RCC 7860 (cell line): ENCODE measurements at places on chromosomes 12 and 14.

DNA sequence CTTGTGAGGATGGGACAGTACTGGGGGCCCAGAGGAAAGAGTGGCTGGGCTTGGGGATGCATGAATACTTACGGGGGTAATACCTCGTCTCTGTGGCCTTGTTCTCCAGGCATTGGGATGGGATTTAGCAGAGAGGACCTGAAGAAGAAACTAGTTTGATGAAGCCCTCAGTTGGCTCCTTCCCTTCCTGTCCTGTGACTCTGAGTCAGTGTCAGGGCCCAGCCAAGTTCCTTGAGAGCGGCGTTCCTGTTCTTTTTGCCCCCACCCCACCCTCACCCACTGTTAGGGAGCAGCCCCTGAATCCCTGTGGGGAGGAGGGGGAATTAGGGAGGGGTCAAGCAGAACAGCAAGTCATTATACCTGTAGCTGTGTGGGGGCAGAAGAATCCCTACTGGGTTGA lies 5.2 kb upstream of the LRP1-AS start:
- DNase-seq: no peak

DNA sequence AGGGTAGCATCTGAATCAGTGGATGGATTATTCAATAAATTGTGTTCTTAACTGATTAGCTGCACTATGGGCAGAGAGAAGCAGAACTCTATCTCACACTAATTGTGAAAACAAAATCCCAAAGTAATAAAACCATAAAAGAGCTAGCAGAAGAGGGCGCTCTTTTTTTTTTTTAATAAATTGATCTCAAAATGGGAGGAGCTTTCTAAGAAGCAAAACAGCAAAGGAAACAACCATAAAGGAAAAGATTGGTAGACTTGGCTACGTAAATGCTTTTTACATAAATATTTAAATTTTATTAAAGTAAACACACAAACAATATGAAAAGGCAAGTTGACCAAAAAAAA lies 1.5 kb upstream of the TM7SF3 start:
- DNase-seq: no peak

DNA sequence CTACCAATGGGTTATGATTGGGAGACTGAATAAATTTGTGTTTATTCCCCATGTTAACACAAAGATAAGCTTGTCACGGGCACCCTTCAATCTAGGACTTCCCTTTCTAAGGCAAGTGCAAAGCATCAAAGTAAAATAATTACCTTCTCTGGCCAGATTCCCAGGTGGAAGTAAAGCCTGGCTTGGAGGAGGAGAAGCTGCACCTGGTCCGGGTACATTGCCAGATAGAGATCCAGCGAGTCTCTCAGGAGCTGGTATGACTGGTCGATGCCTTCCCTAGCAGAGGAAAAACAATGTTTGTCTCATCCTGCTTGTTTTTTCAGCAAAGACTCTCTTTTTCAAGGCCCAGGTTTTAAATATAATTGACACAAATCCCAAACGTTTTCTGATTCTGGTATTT lies 24.9 kb downstream of the FBXO21 start:
- no peak for DNase-seq

- DNase-seq: no peak
Measured at GRCh38 chr12:25051656-25052195, 102.8 kb upstream of the BCAT1 start.

DNA sequence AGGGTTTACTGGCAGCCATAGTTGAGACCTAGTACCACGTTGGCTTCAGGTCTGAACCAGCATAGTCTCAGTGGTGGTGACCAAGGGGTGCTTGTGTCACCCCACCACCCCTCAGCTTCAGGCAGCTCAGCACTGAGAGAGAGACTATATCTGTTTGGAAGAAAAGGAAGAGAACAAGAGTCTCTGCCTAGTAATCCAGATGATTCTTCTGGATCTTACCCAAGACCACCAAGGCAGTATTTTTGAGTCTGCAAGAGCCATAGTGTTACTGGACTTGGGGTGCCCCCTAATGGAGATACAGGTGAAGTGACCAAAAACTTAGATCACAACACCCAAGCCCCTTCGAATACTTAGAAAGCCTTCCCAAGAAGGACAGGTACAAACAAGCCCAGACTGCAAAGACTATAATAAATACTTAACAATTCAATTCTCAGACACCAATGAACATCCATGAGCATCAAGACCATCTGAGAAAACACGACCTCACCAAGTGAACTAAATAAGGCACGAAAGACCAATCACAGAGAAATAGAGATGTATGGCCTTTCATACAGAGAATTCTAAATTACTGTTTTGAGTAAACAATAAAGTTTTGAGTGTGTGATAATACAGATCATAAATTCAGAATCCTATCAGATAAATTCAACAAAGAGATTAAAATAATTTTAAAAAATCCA lies 107.0 kb downstream of the HELB start:
- peak; percentile 23 for DNase-seq

DNA sequence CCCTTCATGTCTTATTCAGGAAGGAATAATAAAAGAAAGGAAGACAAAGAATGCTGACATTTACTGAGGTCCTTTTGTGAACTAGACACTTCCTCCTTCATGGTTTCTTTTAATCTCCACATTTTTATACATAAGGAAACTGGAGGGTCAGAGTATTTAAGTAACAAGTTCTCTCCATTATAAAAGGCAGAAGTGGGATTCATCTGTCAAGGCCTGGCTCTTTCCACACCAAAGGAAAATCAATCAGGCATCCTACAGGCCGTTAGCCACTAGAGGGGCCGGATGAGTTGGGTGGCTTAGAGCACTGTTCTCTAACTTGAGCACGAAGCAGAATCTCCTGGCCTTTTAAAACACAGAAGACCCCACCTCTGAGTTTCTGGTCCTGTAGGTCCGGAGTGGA lies 36.8 kb upstream of the NINJ2 start:
- no peak for DNase-seq

DNA sequence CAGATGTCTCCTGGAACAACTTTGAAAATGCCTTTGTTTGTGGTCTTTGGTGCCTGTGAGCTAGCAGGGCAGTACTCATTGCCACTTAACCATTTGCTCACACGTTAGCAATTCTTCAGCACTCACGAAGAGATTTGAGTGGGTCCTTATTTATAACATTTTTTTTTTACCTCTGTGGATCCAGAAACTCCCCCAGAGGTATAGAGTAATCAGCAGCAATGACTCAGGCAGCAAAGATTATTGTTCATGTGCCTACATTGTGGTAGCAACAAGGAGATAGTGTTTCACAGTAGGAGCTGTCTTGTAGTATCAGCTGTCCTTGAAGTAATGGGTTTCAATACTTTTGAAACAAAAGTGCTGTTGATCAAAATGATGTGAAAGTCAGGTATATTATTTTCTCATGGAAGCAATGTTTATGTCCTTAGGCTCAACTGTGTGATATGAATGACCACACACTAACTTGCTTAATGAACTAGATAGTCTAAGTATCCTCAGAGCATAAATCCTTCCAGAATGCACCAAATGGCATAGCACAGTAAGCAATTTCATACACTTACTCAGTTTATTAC lies 304.1 kb downstream of the EGLN3 start:
- peak; percentile 80 for DNase-seq

GRCh38 chr12:3282384-3282670 lies 205.1 kb downstream of the TSPAN9 start:
- no peak for DNase-seq

DNA sequence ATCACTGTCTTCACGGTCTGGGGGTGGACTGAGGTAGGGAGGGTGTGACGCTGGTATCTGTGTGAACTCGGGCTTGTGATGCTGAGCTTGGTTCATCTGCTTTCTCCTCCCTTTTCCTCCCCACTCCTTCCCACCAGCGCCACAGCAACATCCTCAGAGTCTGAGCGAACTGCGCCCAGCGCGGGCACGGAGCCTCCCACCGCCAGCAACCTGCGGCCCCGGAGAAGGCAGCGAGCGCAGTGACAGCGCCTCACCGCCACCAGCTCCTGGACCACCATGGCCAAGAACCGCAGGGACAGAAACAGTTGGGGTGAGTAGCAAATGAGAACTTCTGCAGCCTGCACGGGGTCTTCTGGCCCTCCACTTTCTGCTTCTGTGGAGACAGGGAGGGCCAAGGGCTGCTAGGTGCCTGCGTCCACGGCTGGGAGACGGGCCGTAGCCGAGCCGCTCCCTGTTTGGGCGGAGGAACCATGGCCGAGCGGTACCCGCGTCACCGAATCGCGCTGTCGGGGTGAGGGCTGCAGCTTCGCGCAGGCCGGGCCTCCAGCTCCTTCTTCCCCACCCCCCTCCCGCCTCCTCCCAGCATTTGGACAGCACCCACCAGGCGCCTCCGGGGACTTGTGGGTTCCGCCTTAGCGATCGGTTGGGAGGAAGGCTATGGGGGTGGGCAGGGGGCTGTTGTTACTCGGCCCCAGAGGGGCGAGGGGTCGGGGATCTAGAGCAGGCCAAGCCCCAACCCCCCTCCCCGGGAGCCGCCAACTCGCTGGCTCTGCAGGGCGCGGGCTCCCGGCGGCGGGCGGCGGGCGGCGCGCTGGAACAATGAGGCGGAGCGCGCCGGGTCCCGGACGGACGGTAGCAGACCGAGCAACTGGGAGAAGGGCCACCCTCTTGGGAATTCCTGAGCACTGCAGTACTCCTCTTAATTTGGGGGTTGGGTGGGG lies at the start of gene ATL1:
ATL1 (plus strand) TSS at position 156 of the 941 bp plus-strand sequence; CDS start at position 277, 121 bp downstream.
- no peak for DNase-seq

GRCh38 chr14:69519204-69520100 lies 34.9 kb downstream of the PLEKHD1 start:
- peak; percentile 4 for DNase-seq

GRCh38 chr12:15880721-15881120 lies 1.5 kb upstream of the STRAP start:
- DNase-seq: no peak

- DNase-seq: no peak
Measured at GRCh38 chr12:89382328-89382727, 30.0 kb upstream of the DUSP6 start.

DNA sequence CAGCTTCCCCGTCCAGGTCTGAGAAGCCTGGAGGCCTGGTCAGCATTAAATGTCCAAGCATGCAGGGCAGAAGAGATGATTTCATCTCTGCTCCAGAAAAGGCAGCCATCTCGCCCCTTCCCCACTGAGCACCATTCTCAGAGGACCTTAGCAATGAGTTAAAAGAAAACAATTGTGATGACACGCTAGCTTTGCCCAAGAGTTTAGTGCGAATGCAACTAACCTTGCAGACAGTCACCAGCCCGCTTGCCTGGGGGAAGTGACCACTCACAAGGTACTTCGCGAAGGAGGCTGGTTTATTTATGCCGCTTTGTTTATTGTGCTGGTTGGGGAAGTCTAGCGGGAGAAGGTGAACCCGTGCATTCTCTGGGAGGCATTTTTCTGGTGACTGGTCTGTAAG lies 170.7 kb downstream of the RBM19 start:
- DNase-seq: no peak

GRCh38 chr12:11667171-11667570 lies 17.7 kb downstream of the ETV6 start:
- no peak for DNase-seq

DNA sequence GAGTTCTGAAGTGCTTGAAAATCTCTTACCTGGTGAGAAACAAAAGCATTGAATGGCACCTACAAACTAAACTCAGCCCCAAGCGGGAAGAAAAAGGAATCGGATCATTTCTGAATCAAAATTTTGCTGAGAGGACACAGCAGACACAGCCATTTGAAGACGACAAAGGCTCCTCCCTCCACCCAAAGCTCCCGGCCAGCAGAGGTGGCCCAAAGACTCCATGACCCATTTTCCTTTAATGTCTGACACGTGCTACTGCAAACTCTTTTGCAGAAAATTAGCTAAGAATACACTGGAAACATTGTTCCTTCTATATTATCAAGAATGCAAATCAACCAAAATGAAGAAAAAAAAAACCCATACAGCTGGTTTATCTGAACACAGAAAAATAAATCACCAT lies 85.9 kb upstream of the FOXN3 start:
- no peak for DNase-seq

DNA sequence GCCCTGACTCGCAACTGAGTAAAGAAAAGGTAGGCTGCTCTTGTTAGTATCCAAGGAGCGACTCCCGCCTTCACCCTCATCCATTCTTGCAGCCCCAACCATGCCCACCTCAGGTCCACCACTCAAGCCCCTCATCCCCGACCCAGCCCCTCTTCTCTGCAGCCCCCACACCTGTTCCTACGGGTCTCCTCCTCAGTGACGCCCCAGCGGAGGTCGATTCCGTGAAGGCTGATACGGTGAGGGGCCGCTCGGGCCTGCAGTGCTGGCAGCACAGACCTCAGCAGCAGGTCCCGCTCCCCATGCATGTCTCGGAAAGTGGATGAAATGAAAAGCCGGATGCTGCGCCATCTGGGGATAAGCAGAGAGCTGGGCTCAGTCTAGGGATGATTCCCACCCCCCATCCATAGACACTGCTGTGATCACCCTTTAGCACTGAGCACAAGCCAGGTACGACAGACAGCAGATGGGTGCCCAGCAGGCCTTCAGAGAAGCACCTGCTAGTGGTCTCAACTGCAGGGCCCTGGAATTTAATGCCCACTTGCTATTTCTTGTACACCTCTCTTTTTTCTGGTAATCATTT lies 26.9 kb downstream of the TEP1 start:
- DNase-seq: no peak

- DNase-seq: no peak
Measured at GRCh38 chr14:51419685-51420084, 179.6 kb downstream of the TMX1 start.

- DNase-seq: no peak
Measured at GRCh38 chr14:91830777-91831176, 36.6 kb downstream of the TC2N start.

- DNase-seq: no peak
Measured at GRCh38 chr14:30708157-30708556, 86.0 kb downstream of the SCFD1 start.

DNA sequence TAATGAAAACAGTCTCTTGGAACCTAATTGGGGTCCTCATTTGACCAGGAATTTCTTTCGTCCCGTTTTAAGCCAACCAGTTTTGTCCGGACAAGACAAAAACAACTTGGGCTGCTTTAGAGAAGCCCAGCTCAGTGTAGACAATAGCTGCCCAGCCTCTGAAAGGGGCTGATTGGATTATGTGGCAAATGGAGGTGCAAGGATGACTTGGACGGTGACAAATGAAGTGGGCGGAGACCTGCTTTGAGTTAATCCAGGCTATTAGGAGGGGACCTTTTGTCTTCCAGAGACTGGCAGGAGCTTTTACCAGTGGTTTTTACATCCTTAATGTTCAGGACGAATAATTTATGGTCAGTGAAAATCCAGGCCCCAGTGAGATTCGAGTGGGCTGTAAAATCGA lies 4.8 kb downstream of the MEG3 start:
- DNase-seq: no peak
